Activated CD8-positive, alpha-beta T cell treated with anti-CD3 and anti-CD28 coated beads, Interleukin-2, amount 10 ng/mL, durations not matched to agents 7 days and 5 days (primary cell): ENCODE measurements at places on chromosomes 7 and 10.
A peak's percentile ranks its signal among the peaks of the same experiment; 100 is the strongest.

DNA sequence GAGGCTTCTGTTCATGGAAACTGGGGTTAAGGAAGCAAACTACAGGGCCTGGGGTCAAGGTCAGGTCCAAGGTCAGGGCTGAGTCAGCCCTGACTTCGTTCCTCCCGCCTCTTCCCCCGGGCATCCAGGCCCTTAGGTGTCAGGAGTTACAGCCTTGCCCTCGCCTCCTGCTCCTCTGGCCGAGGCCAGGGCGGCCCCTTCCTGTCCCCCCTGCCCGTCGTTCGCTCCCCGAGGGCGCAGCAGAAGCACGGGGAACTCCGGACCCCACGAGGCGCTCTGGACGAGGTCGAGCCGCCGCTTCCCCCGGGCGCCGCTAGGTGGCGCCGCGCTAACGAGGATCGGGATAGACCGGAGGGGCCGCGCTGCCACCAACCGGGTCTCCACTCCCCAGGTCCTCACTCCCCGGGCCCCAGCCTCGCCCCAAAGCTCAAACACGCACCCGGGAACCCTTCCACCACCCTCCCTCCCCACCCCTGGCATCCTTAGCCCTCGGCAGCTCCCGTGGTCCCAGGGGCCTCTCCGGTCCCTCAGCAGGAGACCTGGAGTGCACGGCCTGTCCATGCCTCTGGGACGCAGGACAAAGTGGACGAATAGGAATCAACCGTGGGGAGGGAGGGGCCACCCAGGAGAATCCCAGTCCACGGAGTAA, 59.2 kb upstream of the MYL10 start:
- peak; percentile 85 for DNase-seq

- no peak for DNase-seq
Measured at GRCh38 chr7:46011059-46011458, 90.0 kb upstream of the IGFBP3 start.

GRCh38 chr7:52842202-52842900, 193.1 kb upstream of the POM121L12 start:
- no peak for DNase-seq

GRCh38 chr7:33420311-33420940, 291.1 kb downstream of the BBS9 start:
- no peak for DNase-seq

DNA sequence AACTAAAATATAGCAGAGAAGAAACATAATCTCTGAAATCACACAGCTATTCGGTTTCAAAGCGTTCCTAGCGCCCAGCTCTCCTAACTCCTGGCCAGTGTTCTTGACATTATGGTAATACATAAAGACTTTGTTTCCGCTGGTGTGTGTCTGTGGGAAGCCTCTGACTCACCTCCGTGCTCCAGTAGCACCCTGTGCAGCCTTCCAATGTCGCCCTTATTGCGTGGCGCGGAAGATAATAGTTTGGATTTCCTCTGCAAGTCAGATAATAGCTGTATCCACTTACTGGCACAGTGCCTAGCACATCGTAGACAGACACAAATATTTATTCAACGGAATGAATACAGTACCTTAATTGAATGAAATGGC, 570 bp downstream of the BMS1 start:
- DNase-seq, result peak; percentile 29

DNA sequence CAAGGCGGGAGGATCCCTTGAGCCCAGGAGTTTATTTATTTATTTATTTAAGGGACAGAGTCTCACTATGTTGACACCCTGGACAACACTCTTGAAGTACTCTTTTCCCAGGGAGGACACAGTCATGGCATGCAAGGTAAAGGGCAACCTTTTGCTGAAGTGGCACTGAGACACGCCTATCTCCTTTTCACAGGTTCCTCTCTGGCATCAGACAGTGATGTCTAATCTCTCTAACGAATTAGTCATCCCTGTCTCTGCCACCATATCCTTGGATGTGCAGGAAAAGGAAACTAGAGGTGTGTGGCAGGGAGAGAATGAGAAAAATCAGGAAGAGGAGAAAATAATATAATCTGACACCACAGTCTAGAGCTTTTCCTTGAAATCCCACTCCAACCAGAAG, 19.5 kb downstream of the CPVL start:
- DNase-seq, result no peak

GRCh38 chr10:48981310-48981907, 41.8 kb upstream of the LRRC18 start:
- peak; percentile 60 for DNase-seq

GRCh38 chr7:37916673-37917660, at the start of gene SFRP4:
SFRP4 (minus strand) TSS chr7:37916817; CDS start chr7:37916537, 280 bp downstream.
- peak; percentile 23 for DNase-seq

GRCh38 chr10:86446987-86447386, 74.6 kb downstream of the WAPL start:
- no peak for DNase-seq

GRCh38 chr7:131600085-131600881, 43.9 kb upstream of the PODXL start:
- DNase-seq, result no peak

GRCh38 chr7:140521421-140521820, 42.1 kb upstream of the MKRN1 start:
- no peak for DNase-seq

DNA sequence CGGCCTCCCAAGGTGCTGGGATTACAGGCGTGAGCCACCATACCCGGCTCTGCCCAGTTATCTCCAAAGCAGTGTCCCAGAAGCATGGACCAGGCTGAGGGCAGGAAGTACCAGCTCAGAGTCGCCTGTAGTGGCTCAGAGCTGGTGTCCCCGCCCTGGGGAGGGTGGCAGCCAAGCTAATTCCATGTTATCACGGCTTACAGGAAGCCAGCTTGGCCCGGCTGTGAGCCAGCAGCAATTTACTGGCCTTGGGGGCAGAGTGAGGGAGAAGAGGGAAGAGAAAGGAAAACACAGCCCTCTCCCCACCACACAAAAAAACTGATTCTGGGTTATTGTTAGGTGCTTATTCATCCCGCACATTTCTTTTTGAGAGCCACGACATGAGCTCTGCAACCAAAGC, 88.1 kb downstream of the HIP1 start:
- no peak for DNase-seq

- no peak for DNase-seq
Measured at GRCh38 chr10:126478546-126478945, 90.3 kb upstream of the ADAM12 start.

GRCh38 chr7:136294977-136295376, 317.8 kb upstream of the MTPN start:
- DNase-seq, result no peak

GRCh38 chr7:112550468-112551060, 69.8 kb downstream of the LSMEM1 start:
- DNase-seq, result peak; percentile 54

DNA sequence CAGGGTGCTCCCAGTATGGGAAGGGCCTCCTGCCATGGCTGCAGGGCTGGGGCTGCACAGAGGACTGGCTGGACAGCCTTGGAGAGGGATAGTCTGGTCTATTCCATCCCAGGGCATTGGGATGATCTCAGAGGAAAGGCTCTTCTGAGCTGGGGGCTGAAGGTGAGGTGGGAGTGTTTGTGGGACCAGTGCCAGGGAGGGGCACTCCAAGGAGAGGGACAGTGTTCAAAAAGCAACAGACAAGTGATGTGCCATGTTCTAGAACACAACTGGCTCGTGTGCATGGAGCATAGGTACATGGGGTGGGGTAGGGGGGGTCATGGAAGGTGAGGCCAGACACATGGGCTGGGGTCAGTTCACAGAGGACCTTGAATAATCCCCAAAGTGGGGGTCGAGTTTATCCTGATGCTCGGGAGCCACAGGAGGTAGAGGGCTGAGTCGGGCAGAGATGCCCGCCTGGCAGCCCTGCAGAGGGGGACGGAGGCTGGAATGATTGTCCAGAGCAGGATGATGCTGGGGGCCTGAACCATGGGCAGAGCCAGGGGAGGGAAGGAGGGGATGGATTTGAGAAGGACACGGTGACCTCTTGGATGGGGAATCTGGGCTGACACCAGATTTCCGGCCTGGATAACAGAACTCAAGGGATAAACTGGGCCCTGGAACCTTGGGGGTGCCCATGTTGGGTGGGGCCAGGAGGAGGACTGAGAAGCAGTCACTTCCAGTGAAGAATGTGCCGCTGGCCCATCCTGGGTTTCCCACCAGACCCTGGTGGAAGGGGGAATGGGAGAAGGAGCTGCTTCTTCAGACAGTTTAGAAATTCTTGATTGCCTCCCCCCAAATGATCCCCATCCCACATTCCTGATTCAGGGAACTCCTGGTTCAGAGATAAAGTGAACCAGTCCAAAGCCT, 50.4 kb downstream of the NEURL1 start:
- DNase-seq, result no peak

- DNase-seq, result no peak
Measured at GRCh38 chr10:43216931-43217562, 49.8 kb downstream of the RASGEF1A start.

- no peak for DNase-seq
Measured at GRCh38 chr10:72935361-72935760, 19.2 kb downstream of the PLA2G12B start.

GRCh38 chr7:124202546-124202945, 169.7 kb upstream of the TMEM229A start:
- DNase-seq, result no peak
